ENCODE measurements at places on chromosomes 7 and 10. TPM values are rescaled to one million over a fixed set of nuclear protein-coding genes. Genes with fewer than 3 reads are reported as not detected.
A peak's percentile ranks its signal among the peaks of the same experiment; 100 is the strongest.

The TMEM213 gene
- total RNA-seq = not detected

DNA sequence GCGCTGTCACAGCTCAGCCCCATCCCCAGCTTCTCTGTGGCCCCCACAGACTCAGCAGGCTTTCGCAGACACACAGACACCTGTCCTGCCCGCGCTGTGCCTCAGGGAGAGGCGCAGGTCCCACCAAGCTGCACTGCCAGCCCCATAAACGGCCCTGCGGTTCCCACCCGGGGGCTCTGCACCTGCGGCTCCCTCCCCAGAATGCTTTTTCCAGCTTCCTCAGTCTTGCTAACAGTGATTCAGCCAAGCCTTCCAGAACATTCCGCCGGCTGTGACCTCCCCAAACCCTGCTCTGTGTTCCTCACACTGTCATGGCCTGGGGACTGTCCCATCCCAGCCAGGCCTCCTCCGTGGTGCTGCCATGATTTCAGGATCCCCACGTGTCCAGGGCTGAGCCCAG, 27.8 kb upstream of the TNRC18 start:
- no peak for DNase-seq

DNA sequence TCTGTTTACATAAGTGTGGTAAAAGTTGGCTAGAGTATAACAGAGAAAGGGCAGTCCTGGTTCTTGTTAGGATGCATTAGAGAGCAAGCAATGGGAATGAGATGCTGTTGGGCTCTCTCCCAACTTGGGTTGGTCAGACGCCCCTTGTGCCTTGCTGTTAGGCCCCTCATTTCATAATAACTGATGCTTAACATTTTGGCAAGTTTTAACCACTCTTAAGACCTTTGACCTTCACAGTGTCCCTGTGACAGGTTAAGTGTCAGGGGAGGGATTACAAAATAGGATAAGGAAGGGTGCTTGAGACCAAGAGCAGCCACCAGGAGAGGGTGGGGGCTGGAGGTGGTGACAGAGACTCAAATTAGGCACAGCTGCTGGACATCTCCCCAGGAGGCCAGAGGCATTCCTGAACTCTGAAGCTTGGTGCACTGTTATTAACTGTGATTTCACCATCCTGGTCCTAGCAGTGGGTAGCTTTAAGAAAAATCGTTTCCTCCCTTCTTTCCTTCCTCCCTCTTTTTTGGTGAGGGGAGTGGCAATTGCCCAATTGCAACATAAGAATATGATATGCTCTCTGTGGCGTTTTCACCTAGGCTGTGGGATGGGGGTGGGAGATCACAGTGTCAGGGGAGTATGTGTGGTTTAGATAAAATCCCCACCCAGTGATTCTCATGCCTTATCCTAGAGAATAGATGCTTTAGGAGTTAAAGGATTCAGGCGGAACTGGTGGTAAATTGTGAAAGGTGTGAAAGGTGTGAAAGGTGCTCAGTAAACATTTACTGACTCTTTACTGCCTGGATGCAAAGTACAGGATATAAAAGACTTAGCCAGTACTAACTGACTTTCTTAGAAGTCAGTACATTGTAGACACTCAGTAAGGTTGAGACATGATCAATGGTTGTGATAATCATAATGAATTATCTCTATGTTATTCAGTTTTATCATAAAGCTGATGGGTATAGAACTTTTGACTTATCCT, 270.5 kb downstream of the BICC1 start:
- peak; percentile 78 for DNase-seq

The HOXA6 gene
- total RNA-seq = 3.2 TPM

GRCh38 chr7:75953931-75954330, 39.0 kb downstream of the POR start:
- DNase-seq = no peak

DNA sequence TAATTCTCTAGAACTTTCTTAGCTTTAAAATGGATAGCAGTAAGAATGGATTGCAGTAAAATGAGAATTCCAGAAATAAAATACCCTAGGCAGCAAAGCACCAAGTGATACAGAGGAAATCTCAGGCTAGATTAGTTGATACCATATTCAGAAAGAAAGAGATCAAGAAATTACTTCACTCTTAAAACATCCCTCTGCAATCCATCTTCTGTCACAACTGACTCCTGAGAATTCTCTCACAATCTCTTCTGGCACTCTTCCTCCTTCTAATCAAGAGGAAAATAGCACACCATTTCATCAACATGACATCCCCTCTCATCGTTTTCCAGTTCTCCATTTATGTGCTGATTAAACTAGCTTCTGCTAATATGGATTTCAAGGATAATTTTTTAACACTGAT, 42.2 kb upstream of the LAMB1 start:
- DNase-seq = no peak

- peak; percentile 91 for DNase-seq
These were observed 14.9 kb downstream of the TNRC18 start for GRCh38 chr7:5408777-5409176.

DNA sequence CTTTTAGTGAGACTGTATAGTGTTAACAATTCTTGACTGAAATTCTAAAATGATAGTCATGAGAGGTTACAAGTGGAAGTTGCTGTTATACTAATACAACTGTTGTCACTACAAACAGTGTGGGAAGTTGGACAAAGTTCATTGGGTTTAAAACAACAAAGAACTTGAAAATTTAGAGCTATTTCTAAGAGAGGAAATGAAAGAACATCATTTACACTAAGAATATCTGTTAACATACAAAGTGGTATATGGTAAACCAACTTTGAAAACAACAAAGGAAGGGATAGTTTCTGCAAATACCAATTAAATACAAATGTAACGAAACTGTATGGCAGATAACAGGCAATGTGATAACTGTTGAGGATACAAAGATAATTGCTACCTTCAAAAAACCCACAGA, 11.6 kb downstream of the MTPN start:
- DNase-seq = no peak

DNA sequence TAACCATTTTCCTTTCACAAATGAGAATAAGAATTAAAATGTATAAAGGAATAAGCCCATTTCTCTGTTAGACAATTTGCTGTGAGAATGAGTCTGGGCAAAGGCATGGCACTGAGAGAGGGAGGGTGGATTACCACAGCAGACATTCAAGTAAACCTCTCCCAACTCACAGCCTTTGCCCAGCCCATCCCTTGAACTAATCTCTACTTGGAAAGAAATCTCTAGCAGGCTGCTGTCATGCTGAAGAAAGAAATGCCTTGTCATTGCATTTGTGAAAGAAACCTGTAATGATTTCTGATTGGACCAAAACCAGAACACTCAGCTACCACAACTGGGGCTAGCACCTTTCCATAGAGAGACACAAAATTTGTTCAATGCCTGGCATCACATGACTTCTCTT, 39.2 kb downstream of the CH25H start:
- DNase-seq = peak; percentile 13

DNA sequence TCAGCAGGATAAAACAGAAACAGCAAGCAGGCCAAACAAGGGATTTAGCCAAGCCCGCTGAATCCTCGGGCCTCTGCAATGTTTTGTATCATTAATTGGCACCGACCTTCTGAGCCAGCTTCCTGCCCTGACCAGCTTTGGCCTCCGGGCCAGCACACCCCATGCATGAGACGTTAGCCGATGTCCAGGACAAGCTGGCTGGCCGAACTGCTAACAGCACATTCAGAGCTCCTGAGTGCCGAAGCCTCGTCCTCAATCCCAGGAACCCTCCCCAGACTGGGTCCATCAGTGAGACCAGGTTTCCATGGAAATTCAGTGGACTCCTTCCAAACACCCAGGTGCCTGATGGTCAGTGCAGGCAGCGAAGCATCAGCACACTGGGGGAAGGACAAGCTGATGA, 134.3 kb upstream of the PFKP start:
- no peak for DNase-seq

The HOXA9 gene
- total RNA-seq = 32.1 TPM

The CC2D2B gene
- not detected for total RNA-seq

DNA sequence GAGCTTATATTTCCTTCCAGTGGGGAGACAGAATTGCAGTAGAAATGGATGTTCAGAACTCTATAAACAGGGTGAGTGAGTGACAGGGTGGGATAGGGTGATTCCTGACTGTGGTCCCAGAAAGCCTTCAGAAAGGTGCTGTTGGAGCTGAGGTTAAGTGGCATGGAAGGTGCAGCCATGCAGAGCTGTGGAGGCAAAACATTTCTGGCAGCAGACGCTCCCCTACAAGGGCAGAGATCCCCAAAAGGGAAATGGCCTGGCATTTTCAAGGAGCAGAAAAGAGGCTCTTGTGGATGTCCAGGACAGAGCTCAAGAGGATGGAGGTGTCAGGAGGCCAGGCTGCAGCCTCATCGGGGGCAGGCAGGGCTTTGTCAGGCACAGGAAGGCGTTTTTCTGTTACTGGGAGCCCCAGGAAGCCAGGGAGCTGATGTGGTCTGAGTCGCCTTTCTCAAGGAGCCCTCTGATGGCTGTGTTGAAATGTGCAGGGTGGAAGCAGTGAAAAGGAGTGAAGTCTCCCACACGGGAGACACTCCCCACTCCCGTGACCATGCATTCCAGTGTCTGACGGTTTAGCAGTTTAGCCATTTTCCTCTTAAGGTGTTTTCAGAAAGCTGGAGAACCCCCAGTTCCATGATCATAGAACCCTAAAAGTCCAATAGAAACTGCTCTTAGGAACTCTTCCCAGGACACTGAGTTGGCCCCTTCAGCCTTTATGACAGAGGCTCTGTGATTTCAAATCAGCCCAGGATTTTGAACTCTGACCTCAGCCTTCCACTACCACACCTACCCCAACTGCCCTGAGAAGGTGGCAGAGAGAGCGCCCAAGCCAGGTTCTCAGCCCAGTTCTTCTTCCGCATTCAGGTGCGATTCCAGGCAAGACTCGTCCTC, 96.2 kb downstream of the C10orf105 start:
- DNase-seq = peak; percentile 59

The MINPP1 gene
- 45.8 TPM for total RNA-seq

- DNase-seq = no peak
These were observed 8.6 kb downstream of the CAMK2G start for GRCh38 chr10:73865459-73866442.

GRCh38 chr7:95753440-95753839, 18.9 kb upstream of the DYNC1I1 start:
- no peak for DNase-seq

DNA sequence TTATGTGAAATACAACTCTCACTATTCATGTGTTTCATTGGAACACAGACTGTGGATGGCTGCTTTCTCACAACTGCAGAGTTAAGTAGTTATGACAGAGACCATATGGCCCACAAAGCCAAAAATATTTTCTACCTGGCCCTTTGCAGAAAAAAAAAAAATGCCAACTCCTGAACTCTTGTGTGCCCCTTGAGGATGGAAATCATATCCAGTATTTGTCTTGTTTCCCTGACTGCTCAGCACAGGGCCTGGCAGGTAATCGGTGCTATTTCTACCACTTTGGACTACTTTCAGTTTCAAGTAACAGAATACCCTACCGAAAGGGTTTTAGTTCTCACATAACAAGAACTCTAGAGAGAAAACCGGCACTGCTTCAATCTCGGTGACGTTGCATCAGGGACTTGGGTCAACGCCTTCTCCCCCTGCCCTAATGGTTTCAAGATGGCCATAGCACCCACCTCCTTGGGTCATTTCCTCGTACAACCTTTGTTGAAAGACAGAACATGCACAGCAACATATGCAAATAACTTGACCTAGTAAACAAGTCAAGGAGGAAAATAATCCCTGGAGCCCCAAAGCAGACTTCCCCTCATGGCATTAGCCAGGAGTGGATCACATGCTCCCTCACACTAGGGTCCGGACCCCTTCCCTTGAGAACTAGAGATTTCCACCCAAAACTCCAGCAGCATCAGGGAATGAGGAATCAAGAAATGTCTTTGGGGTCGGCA, 11.8 kb upstream of the GPNMB start:
- DNase-seq = no peak

GRCh38 chr7:100568896-100569844, 4.5 kb downstream of the SAP25 start:
- peak; percentile 61 for DNase-seq

The VWA2 gene
- total RNA-seq = not detected

The FFAR4 gene
- total RNA-seq = not detected

DNA sequence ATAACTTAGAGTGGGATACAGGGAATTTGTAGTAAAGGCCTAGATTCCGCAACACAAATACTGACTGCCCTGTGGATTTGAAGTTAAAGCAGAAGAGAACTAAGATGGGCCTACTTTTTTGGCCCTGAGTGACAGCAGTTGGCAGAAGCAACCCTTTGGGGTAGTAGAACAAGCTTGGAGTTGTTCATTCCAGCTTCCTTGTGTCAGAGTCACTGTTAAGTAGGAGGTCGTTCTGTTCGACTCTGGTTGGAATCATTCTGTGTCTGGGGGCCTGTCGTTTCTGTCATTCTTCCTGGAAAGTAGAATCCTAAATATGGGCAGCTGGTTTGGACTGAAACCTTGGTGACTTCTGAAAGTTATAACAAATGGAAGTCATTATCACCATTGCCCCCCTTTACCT, 865.9 kb downstream of the LRMDA start:
- DNase-seq = no peak

DNA sequence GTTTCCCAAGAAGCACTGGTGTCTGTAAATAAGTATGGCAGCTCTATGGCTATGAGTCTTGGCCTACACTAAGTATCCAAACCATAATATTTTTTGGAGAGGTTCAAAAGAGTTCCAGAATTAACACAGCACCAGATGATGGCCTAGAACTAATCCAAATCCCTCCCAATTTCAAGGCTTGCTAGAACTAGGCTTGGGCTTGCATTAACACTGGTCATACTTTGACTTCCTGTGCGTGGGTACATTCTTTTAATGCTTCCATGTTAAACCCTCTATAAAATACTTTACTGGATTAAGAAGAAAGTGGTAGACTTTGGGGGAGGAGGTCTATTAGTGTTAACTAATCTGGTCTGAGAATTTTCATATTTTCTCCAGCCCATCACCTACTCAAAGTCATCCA, 3.1 kb downstream of the AASS start:
- peak; percentile 19 for DNase-seq

DNA sequence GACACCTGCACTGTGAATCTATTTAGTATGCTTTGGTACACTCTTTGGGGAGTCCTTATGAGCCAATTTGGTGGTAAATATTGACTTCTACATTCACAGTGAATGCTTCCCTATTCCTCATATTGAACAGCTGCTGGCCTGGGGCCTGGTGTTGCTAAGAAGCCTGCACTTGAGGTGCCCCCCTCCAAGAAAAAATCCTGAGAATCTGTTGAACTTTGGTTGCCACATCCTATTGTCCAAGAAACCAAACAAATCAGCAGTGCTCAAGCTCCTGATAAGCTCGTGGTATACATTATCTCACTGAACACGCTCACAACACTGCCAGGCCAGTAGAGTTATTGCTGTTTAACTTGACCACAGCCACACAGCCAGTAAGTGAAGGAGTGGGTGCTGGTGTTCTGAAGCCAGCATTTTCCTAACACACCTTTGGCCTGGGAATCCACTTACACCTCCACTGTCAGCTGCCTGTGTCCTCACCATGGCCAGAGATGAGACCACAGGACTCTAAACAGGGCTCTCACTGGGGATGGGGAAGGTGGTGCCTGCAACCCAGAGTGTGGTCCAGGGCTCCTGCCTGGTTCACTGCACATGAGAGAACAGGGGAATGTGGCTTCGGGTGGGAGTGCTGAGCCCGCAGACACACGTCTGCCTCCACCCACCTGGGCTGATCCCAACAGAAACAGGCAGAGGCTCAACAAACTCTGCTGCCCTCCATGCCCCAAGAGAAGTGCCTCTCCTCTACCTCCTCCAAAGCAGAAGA, 6.7 kb downstream of the DDC start:
- DNase-seq = no peak

The SMKR1 gene
- total RNA-seq = not detected
